Caki2 (cell line): ENCODE measurements at places on chromosomes 4 and X. TPM values are rescaled to one million over a fixed set of nuclear protein-coding genes. Genes with fewer than 3 reads are reported as not detected.

Gene SPOCK3
- total RNA-seq, result 1.7 TPM in 1 of 2 replicates, not detected in the other

Gene NOX1
- not detected in 2 replicates for total RNA-seq

Gene CXCL3
- not detected in 2 replicates for total RNA-seq

Gene CLDN22
- not detected in 2 replicates for total RNA-seq

Gene ELF4
- 12.5 and 16.0 TPM in 2 replicates for total RNA-seq

Gene MAGEB6
- total RNA-seq, result not detected in 2 replicates

Gene DRD5
- total RNA-seq, result not detected in 2 replicates

Gene FAM90A26
- total RNA-seq, result not detected in 2 replicates

Gene BRS3
- not detected in 2 replicates for total RNA-seq

Gene EDA
- 0.07 and 1.2 TPM in 2 replicates for total RNA-seq

Gene GPR82
- total RNA-seq, result not detected in 2 replicates

Gene NONO
- total RNA-seq, result 523 TPM in 2 replicates

Gene IL15
- total RNA-seq, result 17.9 and 27.4 TPM in 2 replicates
